ENCODE measurements at places on chromosomes 2 and 18.

GRCh38 chr2:36463365-36463764 is 107.8 kb downstream of the CRIM1 start:
- DNase-seq = no peak

DNA sequence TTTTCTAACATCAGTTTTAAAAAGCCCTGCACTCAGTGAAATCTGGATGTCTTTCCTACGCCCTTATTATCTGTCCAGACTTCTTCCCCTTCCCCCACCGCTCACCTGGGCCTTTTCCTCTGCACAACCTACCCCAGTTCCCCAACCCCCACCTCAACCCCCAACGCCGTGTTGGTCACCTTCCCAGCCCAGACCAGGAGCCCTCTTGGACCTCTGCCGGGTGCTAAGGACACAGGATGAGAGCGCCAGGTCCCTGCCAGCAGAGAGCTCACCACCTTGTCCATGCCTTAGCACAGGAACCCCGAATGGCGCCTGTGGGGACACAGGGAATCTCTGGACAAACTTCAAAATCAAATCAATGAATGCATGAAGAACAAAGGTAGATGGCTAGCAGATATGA is 966 bp upstream of the RBM43 start:
- DNase-seq = no peak

DNA sequence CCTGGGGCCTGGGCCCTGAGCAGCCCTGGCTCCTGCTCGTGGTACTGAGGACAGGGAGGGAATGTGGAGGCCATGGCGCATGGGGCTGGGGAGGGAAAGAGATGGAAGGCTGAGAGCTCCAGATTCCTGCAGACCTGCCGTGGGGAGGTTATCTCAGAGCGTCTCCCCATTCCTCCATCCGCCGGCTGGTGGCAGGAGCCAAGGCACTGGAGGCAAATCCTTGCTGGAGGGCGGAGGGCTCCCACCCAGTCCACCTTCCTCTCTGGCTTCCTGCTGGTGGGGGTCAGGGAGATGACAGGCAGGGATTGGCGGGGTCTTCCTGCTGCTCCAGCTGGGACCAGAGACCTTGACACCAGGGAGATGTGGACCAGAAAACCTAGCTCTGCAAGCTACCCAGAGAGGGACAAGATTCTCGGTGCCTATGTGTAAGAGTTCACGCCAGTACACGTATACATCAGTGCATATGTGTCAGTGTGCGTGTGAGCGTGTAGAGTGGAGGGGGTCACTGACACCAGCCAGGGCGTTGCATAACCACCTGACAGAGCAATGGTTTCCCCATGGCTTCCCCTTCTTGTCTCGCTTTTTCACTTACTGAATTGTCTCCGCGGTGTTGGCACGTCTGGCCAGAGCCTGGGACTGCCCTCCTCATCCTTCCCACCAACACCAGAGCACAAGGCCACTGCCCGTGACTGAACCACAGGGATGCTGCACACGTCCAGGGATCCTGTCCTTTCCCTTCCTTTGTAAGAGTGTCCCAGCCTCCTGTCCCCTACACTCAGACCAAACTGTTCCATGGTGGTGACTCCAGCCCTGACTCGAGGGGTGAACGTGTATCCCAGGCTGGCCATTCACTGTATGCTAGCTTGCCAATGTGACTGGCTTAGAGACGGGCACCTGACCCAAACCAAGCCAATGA is 15.8 kb upstream of the SEMA4C start:
- DNase-seq = no peak

GRCh38 chr2:233433794-233434193 is 79.5 kb downstream of the DGKD start:
- no peak for DNase-seq

DNA sequence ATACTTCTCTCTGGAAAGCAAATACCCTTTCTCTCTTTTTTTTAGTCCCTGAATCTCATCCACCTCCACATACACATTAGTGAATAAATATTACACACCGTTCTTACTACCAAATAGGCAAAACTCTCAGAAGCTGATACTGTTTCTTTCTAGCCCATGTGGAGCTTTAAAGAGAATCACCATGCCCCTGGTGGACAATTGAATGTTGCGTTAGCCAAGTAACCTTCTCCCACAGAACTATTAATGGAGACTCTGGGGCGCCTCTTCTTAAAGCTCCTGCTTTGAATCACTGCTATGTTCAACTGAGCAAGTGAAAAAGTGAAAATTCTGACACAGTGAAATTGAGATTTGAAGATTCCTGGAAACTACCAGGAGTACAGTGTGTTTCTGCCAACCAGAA is 522.8 kb upstream of the CDH7 start:
- DNase-seq = no peak

DNA sequence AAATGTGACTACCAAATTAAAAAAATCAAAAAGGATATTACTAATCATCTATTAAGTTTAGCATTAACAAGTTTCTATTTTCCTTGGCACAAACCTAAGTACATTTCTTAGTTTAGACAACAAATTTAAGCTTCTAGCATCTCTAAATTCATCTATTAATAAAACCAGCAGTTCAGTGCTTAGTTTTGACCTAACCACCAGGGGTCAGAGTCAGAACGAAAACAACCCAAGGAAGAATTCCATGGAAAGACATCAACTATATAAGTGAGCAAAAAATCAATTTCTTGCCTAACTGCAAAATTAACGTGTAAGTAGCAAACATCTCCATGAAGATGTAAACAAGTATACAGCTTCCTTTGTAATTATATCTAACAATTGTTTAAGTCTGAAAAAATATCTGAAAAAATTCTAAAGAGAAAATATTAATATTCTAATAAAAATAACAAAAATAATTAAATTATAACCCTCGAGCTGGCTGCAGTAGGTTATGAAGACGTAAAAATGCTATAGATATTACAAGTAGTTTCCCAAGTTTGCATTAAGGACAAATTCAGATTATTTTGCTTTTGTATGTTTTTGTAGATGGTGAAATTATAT is 83.7 kb downstream of the CERKL start:
- no peak for DNase-seq

DNA sequence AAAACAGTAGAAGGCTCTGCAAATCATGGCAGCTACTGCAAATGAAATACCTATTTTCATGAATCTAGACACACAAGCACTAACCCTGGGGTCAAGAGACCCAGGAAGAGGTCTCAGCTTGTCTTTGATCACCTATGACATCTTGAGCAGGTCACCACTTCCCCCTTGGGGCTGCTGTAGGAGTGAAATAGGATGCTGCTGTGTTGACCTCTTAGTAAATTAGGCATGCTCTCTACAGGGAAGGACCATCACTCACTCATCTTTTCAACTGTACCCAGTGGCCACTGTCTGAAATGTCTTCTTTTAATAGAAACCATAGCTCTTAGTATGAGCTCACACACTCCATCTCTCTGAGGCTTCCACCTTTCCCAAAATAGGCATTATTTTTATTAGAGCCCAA is 83.8 kb downstream of the NCK2 start:
- no peak for DNase-seq

GRCh38 chr2:158573739-158574138 is 117.0 kb downstream of the PKP4 start:
- DNase-seq = no peak

GRCh38 chr2:155663265-155663664 is 669.3 kb downstream of the NR4A2 start:
- DNase-seq = no peak

- no peak for DNase-seq
These were observed 1.5 kb downstream of the GALNT1 start for GRCh38 chr18:35582899-35583558.

DNA sequence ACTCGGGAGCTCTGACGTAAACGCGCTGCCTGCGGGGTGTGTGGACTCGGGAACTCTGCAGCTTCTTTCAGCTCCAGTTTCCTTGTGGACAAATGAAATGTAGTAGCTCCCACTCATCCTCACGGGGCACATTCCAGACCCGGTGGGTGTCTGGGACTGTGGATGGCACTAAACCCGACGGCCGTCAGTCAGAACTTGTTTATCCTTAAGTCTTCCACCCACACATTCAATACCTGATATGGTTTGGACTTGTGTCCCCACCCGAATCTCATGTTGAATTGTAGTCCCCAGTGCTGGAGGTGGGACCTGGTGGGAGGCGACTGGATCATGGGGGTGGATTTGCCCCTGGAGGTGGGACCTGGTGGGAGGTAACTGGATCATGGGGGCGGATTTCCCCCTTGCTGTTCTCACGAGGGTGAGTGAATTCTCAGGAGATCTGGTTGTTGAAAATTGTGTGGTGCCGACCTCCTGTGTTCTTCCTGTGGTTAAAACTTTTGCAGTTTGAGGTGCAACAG is 81.2 kb upstream of the SNTG2 start:
- DNase-seq = no peak

Measured in activated naive CD8-positive, alpha-beta T cell treated with anti-CD3 and anti-CD28 coated beads, Interleukin-2, amount 10 ng/mL, durations not matched to agents 7 days and 5 days (primary cell).